Esophagus muscularis mucosa (tissue), 4 donors: ENCODE measurements at places on chromosomes 2 and 18. TPM values are rescaled to one million over a fixed set of nuclear protein-coding genes. Genes with fewer than 3 reads are reported as not detected.

GRCh38 chr2:25274868-25275574 lies 66.7 kb downstream of the DNMT3A start:
- DNase-seq = no peak
- H3K27me3 ChIP-seq = no peaks in the 10 kb centered on the region
- peaks cover 47% of the 10 kb centered on the region for H3K36me3 ChIP-seq
- peaks cover 72% of the 10 kb centered on the region for H3K4me1 ChIP-seq

DNA sequence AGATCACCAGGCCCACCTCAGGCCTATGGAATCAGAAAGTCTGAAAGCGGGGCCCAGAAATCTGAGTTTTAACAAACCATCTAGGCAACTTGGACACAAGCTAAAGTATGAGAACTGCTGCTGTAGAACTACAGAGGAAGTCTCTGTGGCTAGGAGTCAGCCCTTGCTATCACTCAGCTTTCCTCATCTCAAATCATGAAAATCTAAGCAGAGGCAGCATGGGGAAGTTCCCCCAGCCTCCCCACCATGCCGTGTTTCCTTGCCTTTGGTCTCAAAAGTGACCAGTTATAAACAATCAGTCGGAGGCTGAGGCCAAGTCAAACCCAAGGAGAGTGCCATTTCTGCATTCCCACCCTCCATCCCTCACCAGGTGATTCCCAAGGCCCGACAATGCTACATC lies 404.7 kb downstream of the BCL11A start:
- no peak overlapping the region for H3K4me3 ChIP-seq
- H3K36me3 ChIP-seq = no peaks in the 10 kb centered on the region
- H3K27me3 ChIP-seq = no peaks in the 10 kb centered on the region
- no peak overlapping the region for H3K27ac ChIP-seq

- peaks cover 24% of the 10 kb centered on the region for H3K36me3 ChIP-seq
- no peak overlapping the region for H3K4me3 ChIP-seq
- no peaks in the 10 kb centered on the region for H3K27me3 ChIP-seq
These were observed 85.7 kb upstream of the FRZB start for GRCh38 chr2:182951948-182952663.

- H3K4me1 ChIP-seq = no peaks in the 10 kb centered on the region
- no peak overlapping the region for H3K27ac ChIP-seq
- H3K27me3 ChIP-seq = no peaks in the 10 kb centered on the region
- no peak for DNase-seq
- H3K36me3 ChIP-seq = no peaks in the 10 kb centered on the region
- H3K4me3 ChIP-seq = no peak overlapping the region
These were observed 295.8 kb downstream of the SP3 start for GRCh38 chr2:173669271-173669853.

DNA sequence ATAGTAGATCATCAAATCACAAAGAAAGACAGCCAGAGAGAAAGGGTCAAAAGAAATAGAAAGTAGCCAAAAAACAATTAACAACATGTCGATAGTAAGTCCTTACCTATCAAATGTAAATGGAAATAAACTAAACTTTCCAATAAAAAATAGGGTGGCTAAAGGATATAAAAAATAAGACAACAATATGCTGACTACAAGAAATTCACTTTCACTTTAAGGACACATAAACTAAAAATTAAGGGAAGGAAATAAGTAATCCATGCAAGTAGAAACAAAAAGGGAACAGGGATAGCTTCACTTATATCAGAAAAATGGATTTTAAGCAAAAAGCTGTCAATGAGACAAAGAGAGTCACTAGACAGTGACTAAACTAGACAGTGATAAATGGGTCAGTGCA lies 903.9 kb upstream of the ZEB2 start:
- H3K4me1 ChIP-seq = no peaks in the 10 kb centered on the region
- no peaks in the 10 kb centered on the region for H3K27me3 ChIP-seq
- DNase-seq = no peak
- H3K4me3 ChIP-seq = no peak overlapping the region
- H3K36me3 ChIP-seq = no peaks in the 10 kb centered on the region

DNA sequence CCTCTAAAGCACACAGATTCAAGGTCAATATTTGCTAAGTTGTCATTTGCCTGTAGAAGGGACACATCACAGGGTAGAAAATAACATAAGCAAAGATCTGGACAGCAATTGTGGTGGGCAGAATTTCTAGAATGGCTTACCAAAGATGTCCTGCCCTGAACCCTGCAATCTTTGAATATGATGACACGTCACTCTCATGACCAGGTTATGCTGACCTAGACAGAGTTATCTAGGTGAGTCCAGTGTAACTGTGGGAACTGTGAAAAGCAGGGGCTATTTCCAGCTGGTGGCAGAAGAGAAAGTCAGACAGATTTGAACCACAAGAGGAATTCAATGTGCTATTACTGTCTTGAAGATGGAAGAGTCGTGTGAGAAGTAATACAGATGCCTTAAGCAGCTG lies 112.3 kb upstream of the CNGA3 start:
- DNase-seq = no peak
- H3K27ac ChIP-seq = no peak overlapping the region
- H3K4me3 ChIP-seq = no peak overlapping the region
- no peaks in the 10 kb centered on the region for H3K27me3 ChIP-seq

The CDH20 gene
- total RNA-seq = 0.99 TPM

The RAPGEF4 gene
- 3.8 TPM for total RNA-seq

The FASTKD1 gene
- 12.2 TPM for total RNA-seq

The IL36A gene
- not detected for total RNA-seq

The CPLX4 gene
- not detected for total RNA-seq

The UCN gene
- 6.1 TPM for total RNA-seq

The RGPD3 gene
- total RNA-seq = 0.45 TPM
